ENCODE measurements at places on chromosomes 13 and 19.

- DNase-seq, result no peak
Measured at GRCh38 chr19:5719274-5719960, 529 bp downstream of the LONP1 start.

- no peak for DNase-seq
Measured at GRCh38 chr19:44710483-44710882, 11.5 kb downstream of the CEACAM16 start.

GRCh38 chr13:90740099-90740498 is 607.4 kb upstream of the MIR17HG start:
- no peak for DNase-seq

GRCh38 chr19:13843104-13843921 is 33.6 kb upstream of the NANOS3 start:
- no peak for DNase-seq

GRCh38 chr13:72508392-72508791 is 219.0 kb downstream of the MZT1 start:
- DNase-seq, result no peak

GRCh38 chr13:93309886-93310523 is 83.4 kb downstream of the GPC6 start:
- no peak for DNase-seq

- DNase-seq, result no peak
Measured at GRCh38 chr13:31909864-31910551, 121.6 kb upstream of the FRY start.

DNA sequence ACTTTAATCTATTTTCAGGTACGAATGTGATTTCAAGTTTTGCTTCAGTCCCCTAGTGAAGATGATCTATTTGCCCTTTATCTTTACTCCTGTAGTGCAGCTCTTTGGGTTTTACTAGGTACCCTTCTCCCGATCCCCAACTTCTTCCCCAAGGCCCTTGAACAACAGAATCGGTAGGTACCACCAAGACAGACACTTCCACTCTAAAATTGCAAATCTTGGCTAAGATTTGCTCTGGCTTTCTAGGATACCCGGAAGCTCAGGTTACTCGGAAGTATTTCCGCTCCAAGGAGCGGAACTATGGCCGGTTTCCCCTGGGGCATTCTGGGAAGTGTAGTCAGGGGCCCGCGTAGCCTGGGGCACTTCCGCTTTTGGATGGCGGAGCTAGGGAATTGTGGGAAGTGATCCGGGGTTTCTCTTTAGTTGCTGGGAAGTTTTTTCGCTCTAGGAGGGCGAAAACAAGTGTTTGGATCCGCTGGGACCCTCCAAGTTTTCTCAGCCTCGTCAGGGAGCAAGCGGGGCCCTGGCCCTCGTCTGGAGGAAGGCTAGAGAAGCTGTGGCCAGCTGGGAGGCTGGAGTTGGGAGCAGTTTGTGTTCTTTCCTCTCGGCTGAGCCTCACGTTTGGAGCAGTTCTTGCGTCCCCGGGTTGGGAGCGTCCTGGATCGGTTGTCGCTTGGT is 5.1 kb upstream of the ZNF227 start:
- peak; percentile 60 for DNase-seq

- DNase-seq, result no peak
Measured at GRCh38 chr13:103099722-103100293, 33.6 kb upstream of the SLC10A2 start.

- no peak for DNase-seq
Measured at GRCh38 chr19:18507021-18507726, 14.7 kb downstream of the ELL start.

GRCh38 chr19:44757057-44757734 is 8.7 kb downstream of the BCL3 start:
- DNase-seq, result no peak

DNA sequence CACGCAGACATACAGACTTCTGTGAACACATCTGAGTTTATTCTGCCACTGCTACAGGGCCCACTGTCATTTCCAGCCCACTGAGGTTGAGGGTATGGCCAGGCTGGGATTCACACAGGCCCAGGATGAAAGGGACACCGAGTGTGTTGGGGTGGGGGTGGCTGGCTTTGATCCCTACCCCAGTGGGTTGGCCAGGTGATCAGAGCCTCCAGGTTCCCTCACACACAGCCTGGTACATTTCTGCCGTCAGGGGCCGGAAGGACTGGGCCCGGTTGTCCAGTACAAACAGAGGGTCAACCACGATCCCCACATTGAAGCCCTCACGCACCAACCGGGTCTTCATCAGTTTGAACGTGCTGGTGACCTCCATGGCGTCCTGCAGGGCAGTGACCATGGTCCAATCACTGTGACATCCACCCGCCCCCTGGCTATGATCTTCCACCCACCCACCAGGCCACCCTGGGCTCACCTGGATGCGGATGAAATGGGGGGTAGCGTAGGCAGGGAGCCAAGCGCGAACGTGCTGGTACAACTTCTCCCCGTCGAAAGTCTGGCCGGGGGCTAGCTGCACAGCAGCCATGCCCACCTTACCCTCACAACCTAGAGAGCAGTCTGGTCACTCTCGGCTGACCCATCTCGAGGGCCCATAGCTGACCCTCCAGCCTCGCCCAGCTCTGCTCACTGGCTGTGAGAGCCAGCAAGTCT is 13.3 kb downstream of the SLC27A5 start:
- no peak for DNase-seq

DNA sequence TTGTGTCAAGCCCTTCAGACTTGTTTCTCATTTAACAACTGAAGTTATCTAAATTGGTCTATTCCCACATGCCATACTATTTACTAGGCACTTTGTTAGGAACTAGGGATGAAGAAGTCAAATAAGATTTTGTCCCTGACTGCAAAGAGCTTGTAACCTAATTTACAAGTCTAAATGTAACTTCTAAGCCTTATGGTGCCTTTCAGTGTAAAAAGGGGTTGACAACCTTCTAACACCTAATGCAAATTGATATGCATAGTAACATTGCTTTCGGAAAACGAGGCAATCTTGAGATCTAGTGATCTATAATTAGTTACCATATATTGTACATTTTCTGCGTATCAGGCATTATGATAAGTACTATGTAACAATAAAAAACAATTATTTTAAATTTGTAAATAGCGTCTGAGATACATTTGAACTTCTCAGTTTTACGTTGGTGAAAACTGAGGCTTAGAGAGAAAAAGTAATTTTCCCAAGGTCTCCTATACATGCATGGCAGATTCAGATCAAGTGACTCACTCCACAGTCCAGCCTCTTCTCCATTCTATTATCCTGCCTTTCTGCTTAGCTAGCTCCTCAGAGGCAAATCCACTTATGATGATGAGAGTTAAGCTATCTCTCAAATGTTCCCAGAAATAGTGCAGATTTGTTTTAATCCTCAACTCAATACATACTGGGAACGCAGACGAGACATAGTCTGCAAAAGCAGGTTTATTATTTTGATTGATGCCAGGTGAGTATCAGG is 764.9 kb upstream of the SLITRK5 start:
- DNase-seq, result no peak

DNA sequence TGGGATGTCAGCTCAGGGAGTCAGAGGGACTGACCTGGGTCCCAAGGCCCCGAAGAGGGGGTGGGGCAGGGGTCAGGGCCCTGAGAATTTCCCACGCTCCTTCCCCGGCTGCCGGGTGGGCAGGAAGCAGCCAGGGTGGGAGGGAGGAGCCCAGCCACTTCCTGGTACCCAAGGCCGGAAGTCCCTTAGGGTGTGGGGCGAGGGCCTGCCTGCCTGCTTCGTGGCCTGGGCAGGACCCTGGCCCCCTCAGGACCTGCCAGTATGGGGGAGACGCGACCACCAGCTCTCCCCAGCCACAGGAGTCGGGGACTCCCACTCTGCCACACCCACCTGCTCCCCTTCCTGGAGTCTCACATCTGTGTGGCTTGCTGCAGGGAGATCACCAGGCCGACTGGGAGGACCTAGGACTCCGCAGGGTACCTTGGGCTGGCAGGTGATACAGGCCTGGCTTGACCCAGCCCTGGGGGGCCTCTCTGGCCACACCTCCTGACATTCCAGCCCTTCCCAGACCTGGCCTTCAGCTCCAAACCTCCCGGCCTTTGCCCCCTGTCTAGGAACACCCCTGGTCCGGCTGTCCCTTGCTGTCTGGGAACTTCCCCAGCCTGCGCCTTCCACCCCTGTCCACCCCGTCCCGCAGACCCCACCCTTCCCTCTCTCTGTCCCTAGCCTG is 9.8 kb upstream of the CIRBP start:
- DNase-seq, result no peak

GRCh38 chr13:99620806-99621205 is 119.5 kb downstream of the TM9SF2 start:
- DNase-seq, result no peak

All from stimulated activated CD4-positive, alpha-beta T cell treated with anti-CD3 and anti-CD28 coated beads, TNF-alpha, amount 100 ng/mL, for 4 hours (primary cell).